CD4-positive, alpha-beta T cell treated with Interleukin-4 for 1 hour (primary cell): ENCODE measurements at places on chromosomes 16 and 17.

- DNase-seq = no peak
These were observed 14.1 kb downstream of the CACNG4 start for GRCh38 chr17:66978514-66979061.

- DNase-seq = no peak
These were observed 214.7 kb downstream of the RPTOR start for GRCh38 chr17:80759377-80759673.

DNA sequence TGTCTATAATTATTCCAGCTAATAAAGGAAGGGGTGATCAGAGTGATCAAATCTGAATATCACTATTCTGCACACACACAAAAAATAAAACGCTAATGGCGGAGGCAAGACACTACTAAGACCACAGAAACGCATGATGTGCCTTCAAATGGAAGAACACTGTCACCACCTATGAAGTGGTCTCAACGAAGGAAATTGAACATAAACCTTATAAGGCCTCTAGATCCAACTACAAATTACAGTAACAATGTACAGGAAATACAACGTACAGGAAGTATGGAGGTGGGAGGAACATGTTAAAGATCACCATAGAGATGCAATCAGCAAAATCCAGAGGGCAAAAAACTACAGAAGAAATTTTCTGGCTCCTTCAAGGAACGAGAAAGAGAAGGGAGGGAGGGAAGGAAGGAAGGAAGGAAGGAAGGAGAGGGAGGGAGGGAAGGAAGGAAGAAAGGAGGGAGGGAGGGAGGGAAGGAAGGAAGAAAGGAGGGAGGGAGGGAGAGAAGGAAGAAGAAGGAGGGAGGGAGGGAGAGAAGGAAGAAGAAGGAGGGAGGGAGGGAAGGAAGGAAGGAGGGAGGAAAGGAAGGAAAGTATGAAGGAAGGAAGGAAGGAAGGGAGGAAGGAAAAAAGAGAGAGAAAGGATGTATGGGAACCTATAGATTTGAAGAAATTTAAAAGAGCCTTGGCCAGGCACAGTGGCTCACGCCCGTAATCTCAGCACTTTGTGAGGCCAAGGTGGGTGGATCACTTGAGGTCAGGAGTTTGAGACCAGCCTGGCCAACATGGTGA lies 3.1 kb upstream of the SGCA start:
- no peak for DNase-seq

DNA sequence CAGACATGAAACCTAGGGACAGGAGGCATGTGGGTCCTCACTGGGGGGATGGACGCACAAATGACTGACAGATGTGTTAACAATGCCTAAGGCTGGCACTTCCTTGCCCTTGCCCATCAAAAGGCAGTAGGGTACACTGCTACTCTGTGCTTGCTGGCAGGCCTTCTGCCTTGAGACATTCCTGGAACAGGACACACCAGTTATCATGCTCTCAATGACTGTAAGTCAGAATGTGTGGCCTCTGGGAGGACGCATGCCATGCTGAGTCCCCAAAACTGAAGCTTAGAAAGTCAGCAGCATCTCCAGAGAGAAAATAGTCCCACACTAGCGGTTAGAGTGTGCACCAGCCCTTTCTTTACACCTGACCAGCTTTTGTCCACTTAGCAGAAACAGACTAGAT lies 16.1 kb upstream of the SREBF1 start:
- DNase-seq = no peak
